A549 (cell line): ENCODE measurements at places on chromosomes 12 and 14.

DNA sequence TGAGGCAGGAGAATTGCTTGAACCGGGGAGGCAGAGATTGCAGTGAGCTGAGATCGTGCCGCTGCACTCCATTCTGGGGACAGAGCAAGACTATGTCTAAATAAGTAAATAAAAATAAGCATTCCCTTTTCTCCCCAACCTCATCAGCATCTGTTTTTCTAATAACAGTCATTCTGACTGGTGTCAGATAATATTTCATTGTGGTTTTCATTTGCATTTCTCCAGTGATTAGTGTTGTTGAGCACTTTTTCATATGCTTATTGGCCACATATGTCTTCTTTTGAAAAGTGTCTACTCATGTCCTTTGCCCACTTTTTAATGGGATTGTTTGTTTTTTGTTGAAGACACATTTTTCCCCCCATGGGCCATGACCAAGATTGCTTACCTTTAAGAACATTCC is 243.2 kb downstream of the ADAMTS20 start:
- no peak for DNase-seq

GRCh38 chr14:99253890-99254289 is 18.1 kb downstream of the BCL11B start:
- DNase-seq: no peak

GRCh38 chr14:39876916-39877315 is 444.7 kb upstream of the FBXO33 start:
- no peak for DNase-seq

GRCh38 chr12:128140551-128140950 is 126.4 kb upstream of the TMEM132C start:
- no peak for DNase-seq

GRCh38 chr14:74551431-74552371 is 58.1 kb downstream of the ISCA2 start:
- no peak for DNase-seq

- no peak for DNase-seq
Observed at GRCh38 chr12:57012600-57013465, 3.5 kb downstream of the TAC3 start.

GRCh38 chr12:81209012-81209411 is 131.1 kb downstream of the ACSS3 start:
- DNase-seq: no peak

DNA sequence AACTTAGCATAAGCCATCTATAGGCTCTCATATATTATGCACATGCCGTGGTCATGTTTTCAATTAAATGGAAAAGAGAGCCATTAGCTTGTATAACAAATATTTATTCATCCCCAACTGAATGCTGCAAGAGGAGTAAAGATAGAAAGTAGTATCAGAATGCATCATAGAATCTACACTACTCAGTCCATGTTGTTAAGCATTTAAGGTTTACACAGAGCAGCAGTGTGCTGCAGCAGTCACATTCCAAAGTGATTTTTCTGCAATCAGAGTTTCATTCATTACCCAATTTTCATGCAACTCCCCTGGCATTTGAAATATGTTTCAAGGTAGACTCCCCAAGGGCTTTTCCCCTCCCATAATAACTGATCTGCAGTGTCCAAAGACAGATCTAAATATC is 82.2 kb upstream of the LMO3 start:
- no peak for DNase-seq
